ENCODE measurements at places on chromosomes 12 and 14.

DNA sequence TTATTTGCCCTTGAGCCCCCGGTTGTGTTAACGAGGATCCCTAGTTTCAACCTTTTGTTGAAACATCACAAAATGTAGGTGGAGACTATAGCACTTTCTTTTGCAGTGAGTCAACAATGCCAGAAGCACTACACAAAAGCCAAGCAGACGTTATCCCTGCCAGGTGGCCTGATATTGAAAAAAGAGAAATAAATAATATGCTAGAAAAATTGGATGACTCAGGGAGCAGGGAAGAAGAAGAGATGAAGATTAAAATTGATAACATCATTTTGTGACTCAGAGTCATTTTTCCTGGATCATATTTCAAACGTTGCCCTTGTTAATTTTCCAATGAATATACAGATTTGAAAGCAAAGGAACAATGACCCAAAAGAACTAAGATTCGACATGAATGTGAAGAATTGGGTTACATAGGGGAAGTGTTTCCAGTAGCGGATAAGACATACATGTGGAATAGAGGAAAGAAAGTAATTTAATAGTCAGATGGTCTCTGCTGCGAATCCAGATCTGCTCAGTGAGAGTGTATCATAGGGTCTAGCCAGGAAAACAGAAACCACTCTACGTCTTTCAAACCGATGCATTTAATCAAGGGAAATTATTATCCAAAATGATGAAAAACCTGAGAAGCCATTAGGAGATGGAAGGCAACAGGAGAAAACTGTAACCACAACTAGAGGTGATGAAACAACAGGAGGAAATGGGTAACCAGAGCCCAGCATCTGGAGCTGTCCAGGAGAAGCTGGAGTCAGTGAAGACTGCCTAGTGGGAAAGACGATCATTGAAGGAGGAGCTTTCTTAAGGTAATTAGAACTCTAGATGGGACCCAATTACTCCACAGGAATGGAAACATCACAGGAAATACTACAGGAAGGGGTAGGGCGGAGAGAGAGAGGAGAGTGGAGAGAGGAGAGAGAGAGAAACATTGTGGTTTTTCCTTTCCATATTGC lies 57.9 kb downstream of the RERG start:
- peak; percentile 56 for DNase-seq

- DNase-seq: no peak
Measured at GRCh38 chr14:66645716-66646115, 137.8 kb downstream of the GPHN start.

GRCh38 chr14:51933191-51933590 lies 56.2 kb upstream of the RTRAF start:
- no peak for DNase-seq

- no peak for DNase-seq
Measured at GRCh38 chr12:100279607-100280244, 12.7 kb downstream of the SCYL2 start.

GRCh38 chr12:57430931-57431566 lies at the start of gene R3HDM2:
Gene R3HDM2, minus strand, starts transcription at chr12:57431043. Its CDS starts 120,615 bp downstream, at chr12:57310428.
- peak; percentile 95 for DNase-seq

- no peak for DNase-seq
Measured at GRCh38 chr12:130456375-130457199, 118.9 kb downstream of the PIWIL1 start.

DNA sequence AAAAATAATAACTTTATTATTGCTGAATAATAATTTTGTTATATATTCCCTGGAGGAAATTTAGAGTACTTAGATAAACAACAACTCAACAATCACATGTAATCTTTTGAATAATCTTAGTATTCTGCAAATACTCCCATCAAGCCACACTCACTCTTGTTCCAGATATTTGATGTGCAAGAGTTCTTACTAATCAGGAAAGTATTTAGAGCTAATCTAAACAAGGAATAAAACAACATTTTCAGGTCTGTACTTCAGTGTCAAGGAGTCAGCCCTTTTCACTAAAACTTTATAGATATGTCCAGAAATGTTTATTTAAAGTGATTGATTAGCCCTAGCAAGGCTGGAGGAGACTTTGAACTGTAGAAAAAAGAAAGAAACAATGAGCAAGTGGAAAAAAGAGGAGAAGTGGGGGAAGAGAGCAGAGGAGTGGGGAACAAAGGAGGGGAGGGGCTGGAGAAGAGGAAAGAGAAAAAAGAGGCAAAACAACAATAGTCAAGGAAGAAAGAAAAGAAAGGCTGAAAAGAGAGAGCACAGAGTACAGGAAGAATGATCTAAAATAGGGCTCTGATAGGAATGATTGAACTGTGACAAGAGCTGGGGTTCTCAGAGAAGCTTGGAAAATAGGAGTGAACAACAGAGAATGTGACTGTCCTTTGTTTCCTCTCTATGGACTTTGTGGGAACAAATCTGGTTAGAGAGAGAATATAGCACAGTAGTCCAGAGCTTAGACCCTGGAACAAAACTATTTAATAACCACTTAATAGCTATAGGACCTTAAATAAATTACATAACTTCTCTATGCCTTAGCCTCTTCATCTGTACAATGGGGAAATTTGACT lies 238.7 kb downstream of the AKAP6 start:
- peak; percentile 34 for DNase-seq

DNA sequence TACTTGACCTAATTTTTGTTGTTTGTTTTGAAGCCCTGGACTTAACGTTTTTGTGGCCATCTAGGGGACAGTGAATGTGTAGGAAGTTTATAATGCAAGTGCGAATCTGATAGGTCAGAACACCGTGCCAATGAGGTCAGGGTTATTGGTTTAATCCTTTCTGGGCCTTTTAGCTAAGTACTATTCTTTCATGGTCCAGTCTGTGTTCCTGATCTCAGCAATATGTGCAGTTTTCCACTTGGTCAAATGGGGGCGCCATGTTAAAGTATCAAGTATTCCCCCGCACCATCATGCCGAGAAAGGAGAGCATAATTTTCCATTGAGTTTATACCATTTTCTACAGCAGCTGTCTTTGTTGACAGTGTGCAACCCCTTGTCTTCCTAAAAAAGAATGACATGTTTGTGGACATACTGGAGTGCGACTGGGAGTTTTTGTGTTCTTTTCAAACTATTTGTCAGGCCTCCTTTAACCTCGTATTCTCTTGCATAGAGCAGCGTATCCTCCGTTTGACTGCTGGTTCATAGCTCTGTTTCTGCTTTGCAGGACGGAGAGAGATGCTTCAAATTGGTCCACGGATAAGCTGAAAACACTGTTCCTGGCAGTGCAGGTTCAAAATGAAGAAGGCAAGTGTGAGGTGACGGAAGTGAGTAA lies 1.3 kb downstream of the AHSA1 start:
- peak; percentile 67 for DNase-seq

GRCh38 chr12:124277394-124278241 lies 17.3 kb upstream of the RFLNA start:
- DNase-seq: no peak

- DNase-seq: no peak
Measured at GRCh38 chr12:107581619-107582015, 104.0 kb upstream of the PWP1 start.

DNA sequence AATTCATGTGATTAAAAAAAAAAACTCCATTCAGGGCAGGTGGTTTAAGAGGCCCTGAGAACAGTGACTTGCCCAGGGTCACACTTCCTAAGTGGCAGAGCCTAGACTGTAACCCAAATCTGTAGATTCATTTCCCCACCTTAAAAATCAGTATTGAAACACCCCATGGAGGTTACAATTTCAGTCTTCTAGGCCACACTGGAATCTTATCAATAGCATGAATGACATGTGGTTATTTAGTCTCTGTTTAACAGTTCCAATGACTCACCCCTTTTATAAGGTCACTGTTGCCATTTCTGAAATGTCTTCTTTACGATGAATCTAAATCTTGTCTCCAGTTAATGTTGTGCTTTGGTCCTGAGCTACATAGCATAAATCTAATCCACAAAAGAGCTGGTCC lies 262.3 kb upstream of the GRIP1 start:
- no peak for DNase-seq

GRCh38 chr12:126963825-126964224 lies 1303.1 kb upstream of the TMEM132C start:
- DNase-seq: no peak

DNA sequence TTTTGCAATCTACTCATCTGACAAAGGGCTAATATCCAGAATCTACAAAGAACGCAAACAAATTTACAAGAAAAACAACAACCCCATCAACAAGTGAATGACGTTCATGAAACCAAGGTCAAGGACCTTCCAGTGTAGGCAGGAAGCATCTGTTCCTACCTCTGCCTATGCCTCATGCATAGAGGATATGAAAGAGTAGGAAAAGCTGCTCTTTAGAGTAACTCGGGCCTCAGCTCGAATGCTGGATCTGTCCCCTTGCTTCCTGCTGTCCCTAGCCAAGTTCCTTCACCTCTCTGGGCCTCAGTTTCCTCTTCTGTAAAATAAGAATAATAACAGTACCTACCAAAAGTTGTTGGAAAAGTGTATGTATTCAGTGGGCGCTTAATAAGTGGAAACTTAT lies 65.0 kb downstream of the FOXN4 start:
- no peak for DNase-seq

DNA sequence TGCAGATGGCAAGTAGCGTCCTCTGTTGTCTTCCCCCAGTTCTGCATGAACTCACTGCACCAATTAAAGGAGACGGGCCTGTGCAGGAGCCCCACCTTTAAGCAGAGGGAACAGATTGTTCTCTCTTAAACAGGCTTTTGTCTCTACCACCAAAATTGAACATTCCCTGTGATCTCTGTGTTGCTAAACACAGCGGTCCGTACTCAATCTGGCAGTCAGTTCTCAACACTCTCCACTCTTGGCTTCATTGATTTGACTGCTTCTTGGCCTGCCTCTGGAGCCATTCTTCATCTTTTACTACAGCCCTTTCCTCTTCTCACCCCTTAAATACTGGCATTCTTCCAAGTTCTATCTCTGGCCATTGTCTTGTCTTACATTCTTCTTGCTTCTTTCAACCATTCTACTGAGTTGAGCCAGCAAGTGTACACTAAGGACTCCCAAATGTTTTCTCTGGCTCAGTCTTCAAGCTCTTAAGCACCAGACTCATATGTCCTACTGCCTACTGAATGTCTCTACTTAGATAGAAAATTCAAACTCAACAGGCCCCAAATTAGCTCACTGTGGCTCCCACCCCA lies 8.0 kb upstream of the NT5DC3 start:
- DNase-seq: no peak

GRCh38 chr14:29815016-29815674 lies 112.5 kb downstream of the PRKD1 start:
- DNase-seq: no peak

All from fibroblast of upper back skin (primary cell).